ENCODE measurements at places on chromosomes 11 and 22. TPM values are rescaled to one million over a fixed set of nuclear protein-coding genes. Genes with fewer than 3 reads are reported as not detected.
A peak's percentile ranks its signal among the peaks of the same experiment; 100 is the strongest.

- no peak overlapping the region for H3K4me3 ChIP-seq
- H3K27ac ChIP-seq = no peak overlapping the region
- H3K36me3 ChIP-seq = no peaks in the 10 kb centered on the region
- H3K4me1 ChIP-seq = no peaks in the 10 kb centered on the region
- no peak for DNase-seq
- no peaks in the 10 kb centered on the region for H3K27me3 ChIP-seq
These were observed 42.4 kb upstream of the MAPK1 start for GRCh38 chr22:21909871-21910270.

The OR2AT4 gene
- not detected for total RNA-seq

- no peak for DNase-seq
- peaks cover 31% of the 10 kb centered on the region for H3K36me3 ChIP-seq
- no peaks in the 10 kb centered on the region for H3K27me3 ChIP-seq
These were observed 62.7 kb downstream of the DBX1 start for GRCh38 chr11:20097319-20098221.

DNA sequence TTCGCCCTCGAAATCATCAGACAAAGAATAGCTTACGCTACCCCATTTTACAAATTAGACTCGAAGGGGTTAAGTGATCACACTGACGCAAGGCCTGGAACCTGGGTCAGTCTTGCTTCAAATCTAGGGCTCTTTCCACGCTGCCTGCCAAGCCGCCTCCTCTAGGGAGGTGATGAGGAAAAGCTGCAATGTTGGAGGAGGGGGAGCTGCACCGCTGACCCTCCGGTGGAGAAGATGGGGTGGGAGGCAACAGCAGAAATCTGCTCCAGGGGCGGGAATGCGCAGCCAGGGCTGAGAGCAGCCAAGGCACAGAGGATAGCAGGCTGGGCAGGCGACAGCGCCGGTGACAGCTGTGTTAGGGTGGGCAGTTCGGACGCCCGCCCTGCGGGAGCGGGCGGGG is 595 bp downstream of the SYVN1 start:
- H3K27me3 ChIP-seq = no peaks in the 10 kb centered on the region
- H3K27ac ChIP-seq = no peak overlapping the region
- DNase-seq = no peak

DNA sequence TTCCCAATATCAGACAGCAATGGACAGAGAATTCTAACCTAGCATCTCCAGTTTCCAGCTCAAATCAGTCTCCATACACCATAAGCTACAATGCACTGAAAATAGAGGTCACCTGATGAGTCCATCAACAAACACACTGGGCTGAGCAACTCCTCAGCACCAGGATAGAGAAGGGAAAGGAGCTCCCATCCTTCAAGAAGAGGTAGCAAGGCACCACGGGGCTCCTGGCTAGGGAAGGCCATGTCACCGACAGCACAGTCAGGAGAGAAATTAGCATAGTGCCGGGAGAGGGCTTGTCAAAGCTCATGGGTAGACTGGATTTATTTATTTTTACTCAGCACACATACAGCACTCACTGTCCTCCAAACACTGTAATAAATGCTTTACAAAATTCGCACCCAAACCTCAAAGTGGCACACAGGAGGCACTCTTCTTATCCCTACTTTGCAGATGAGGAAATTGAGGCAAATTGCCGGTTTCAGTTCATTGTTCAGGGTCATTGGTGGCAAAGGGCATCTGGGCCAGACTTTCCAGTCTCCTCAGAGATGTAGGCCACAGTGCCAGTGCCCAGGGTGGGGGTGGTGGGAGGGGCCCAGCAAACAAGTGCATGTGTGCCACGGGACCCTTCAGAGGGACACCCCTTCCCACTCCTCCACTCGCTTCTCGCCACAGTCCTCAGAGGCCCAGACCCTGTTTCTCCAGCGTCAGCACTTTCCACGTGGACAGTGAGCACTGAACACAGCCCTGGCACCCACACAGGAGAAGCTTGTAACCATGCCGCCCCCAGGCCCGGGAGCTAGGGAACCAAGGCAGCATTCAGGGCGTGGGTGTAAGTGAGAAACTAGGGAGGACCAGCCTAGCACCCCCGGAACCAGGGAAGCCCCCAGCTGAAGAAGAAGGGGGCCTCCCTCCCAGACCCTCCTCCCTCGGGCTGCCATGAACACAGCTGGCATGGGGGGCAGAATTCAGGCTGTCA is 1417.4 kb downstream of the TBC1D22A start:
- DNase-seq = no peak
- H3K27me3 ChIP-seq = no peaks in the 10 kb centered on the region
- no peak overlapping the region for H3K27ac ChIP-seq
- no peaks in the 10 kb centered on the region for H3K4me1 ChIP-seq
- no peaks in the 10 kb centered on the region for H3K36me3 ChIP-seq

The SYCE3 gene
- total RNA-seq = not detected

The PANX3 gene
- total RNA-seq = not detected

- H3K27ac ChIP-seq = no peak overlapping the region
- no peaks in the 10 kb centered on the region for H3K4me1 ChIP-seq
- H3K4me3 ChIP-seq = peak overlapping the region; percentile 42
- no peaks in the 10 kb centered on the region for H3K36me3 ChIP-seq
These were observed 5.9 kb downstream of the LMNTD2 start for GRCh38 chr11:554428-555226.

The PKNOX2 gene
- total RNA-seq = 2.0 TPM

- no peak for DNase-seq
- no peaks in the 10 kb centered on the region for H3K4me1 ChIP-seq
- H3K27me3 ChIP-seq = no peaks in the 10 kb centered on the region
- H3K4me3 ChIP-seq = no peak overlapping the region
These were observed 5.0 kb downstream of the ZP1 start for GRCh38 chr11:60872124-60872960.

- no peak overlapping the region for H3K4me3 ChIP-seq
- no peaks in the 10 kb centered on the region for H3K36me3 ChIP-seq
- no peak for DNase-seq
- H3K27me3 ChIP-seq = no peaks in the 10 kb centered on the region
These were observed 8.6 kb downstream of the CDPF1 start for GRCh38 chr22:46241396-46242007.

- no peak for DNase-seq
- peaks cover 18% of the 10 kb centered on the region for H3K4me1 ChIP-seq
- no peak overlapping the region for H3K27ac ChIP-seq
- H3K36me3 ChIP-seq = no peaks in the 10 kb centered on the region
These were observed 19.5 kb downstream of the CDKN1C start for GRCh38 chr11:2865922-2866577.

GRCh38 chr11:111531687-111532364 is 8.7 kb upstream of the LAYN start:
- no peak for DNase-seq
- H3K36me3 ChIP-seq = no peaks in the 10 kb centered on the region
- no peak overlapping the region for H3K4me3 ChIP-seq
- no peak overlapping the region for H3K27ac ChIP-seq
- H3K4me1 ChIP-seq = peaks cover 4% of the 10 kb centered on the region
- H3K27me3 ChIP-seq = no peaks in the 10 kb centered on the region

DNA sequence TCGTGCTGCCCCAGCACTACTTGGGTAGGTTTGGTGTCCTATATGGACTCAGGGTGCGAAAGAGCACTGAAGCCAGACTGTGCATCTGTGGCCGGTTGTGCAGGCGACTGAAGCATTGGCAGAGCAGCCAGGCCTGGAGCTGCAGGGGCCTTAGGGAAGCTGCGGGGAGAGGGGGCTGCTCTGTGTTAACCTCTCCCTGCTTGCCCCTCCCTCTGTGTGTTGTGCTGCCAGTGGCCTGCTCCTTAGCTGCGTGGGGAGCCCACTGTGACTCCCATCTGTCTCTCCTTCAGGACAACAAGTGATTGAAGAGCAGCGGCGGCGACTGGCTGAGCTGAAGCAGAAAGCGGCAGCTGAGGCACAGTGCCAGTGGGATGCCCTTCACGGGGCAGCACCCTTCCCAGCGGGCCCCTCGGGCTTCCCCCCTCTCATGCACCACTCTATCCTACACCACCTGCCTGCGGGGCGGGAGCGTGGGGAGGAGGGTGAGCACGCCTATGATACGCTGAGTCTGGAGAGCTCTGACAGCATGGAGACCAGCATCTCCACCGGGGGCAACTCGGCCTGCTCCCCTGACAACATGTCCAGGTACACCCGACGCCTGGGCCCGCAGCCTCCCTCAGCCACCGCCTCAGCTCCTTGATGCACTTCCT is 34.3 kb downstream of the TREH start:
- no peak overlapping the region for H3K27ac ChIP-seq
- H3K27me3 ChIP-seq = no peaks in the 10 kb centered on the region

The SOX10 gene
- 2.7 TPM for total RNA-seq

The ACRV1 gene
- not detected for total RNA-seq

- H3K4me3 ChIP-seq = no peak overlapping the region
- no peaks in the 10 kb centered on the region for H3K27me3 ChIP-seq
- H3K4me1 ChIP-seq = peaks cover 3% of the 10 kb centered on the region
- H3K27ac ChIP-seq = no peak overlapping the region
- peak; percentile 91 for DNase-seq
These were observed 5.5 kb downstream of the YDJC start for GRCh38 chr22:21624120-21624879.

The CAPN5 gene
- total RNA-seq = 22.4 TPM

The FGF3 gene
- not detected for total RNA-seq

GRCh38 chr11:110712659-110713448 is 617 bp upstream of the ARHGAP20 start:
- H3K36me3 ChIP-seq = no peaks in the 10 kb centered on the region
- H3K27me3 ChIP-seq = peaks cover 44% of the 10 kb centered on the region
- DNase-seq = no peak
- H3K4me3 ChIP-seq = peak overlapping the region; percentile 47
- H3K4me1 ChIP-seq = peaks cover 8% of the 10 kb centered on the region
- H3K27ac ChIP-seq = no peak overlapping the region

- H3K27me3 ChIP-seq = no peaks in the 10 kb centered on the region
- no peak overlapping the region for H3K27ac ChIP-seq
- DNase-seq = no peak
- no peak overlapping the region for H3K4me3 ChIP-seq
- H3K36me3 ChIP-seq = no peaks in the 10 kb centered on the region
These were observed 537.1 kb upstream of the LRRC4C start for GRCh38 chr11:41996533-41996932.

DNA sequence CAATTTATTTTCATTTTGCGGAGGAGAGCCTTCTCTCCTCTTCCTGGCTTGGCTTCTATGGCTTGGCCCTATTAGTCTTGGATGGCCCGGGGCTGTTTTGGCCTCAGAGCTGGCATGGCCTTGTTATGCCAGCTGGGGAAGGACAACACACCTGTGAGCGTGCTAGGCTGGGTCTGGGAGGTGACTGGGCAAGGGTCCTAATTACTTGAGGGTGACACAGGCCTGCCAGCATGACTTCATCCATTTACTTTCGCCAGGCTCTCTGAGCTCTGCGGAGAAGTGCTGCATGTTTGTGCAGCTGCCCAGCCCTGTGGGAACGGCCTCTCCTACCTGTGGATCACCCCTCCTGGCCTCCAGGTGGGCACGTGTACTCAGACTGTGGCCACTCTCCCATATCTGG is 153.6 kb downstream of the SNX19 start:
- no peaks in the 10 kb centered on the region for H3K36me3 ChIP-seq
- no peaks in the 10 kb centered on the region for H3K27me3 ChIP-seq
- peaks cover 17% of the 10 kb centered on the region for H3K4me1 ChIP-seq
- H3K27ac ChIP-seq = no peak overlapping the region
- H3K4me3 ChIP-seq = no peak overlapping the region
- DNase-seq = no peak

DNA sequence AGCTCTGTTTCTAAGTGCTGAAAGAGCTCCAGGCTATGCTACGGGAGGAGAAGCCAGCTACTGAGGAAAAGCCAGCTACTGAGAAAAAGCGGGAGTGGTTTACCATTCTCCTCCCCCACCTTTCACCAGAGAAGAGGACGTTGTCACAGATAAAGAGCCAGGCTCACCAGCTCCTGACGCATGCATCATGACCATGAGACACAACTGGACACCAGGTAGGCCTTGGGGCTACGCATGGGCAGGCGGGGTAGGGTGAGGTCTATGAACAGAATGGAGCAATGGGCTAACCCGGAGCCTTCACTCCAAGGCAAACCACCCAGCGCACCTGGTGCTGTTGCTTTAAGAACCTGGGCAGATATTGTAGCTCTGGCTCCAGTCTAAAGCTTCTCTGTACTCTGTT is 1.1 kb downstream of the IL18BP start:
- DNase-seq = no peak
- H3K27ac ChIP-seq = no peak overlapping the region
- H3K27me3 ChIP-seq = no peaks in the 10 kb centered on the region
- peaks cover 23% of the 10 kb centered on the region for H3K36me3 ChIP-seq

GRCh38 chr22:49470741-49471503 is 356.8 kb downstream of the BRD1 start:
- DNase-seq = no peak
- H3K27me3 ChIP-seq = no peaks in the 10 kb centered on the region
- H3K36me3 ChIP-seq = no peaks in the 10 kb centered on the region
- H3K27ac ChIP-seq = no peak overlapping the region

GRCh38 chr22:31497148-31497938 is 1.0 kb downstream of the SFI1 start:
- no peak for DNase-seq
- H3K4me3 ChIP-seq = peak overlapping the region; percentile 76
- H3K27ac ChIP-seq = no peak overlapping the region
- no peaks in the 10 kb centered on the region for H3K4me1 ChIP-seq
- no peaks in the 10 kb centered on the region for H3K27me3 ChIP-seq
- no peaks in the 10 kb centered on the region for H3K36me3 ChIP-seq

The ZBTB44 gene
- total RNA-seq = 158 TPM

The CLDN5 gene
- total RNA-seq = 1.6 TPM

DNA sequence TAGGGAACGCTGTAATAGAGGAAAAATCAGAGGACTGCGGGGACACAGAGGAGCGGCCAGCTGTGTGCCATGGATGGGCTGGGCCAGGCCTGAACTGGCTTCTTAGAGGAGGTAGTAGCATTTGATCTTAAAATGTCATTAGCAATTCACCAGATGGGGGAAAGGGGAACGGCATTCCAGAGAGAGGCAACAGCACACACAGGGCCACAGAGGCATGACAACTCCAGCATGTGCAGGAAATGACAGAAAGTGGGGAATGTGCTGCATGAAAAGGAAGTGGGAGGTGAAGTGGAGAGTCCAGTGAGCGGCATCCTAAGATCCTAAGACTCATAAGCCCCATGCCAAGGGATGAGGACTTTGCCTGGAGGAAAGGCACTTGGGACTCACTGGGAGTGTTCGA is 69.0 kb downstream of the UBASH3B start:
- peaks cover 6% of the 10 kb centered on the region for H3K4me1 ChIP-seq
- DNase-seq = no peak
- no peak overlapping the region for H3K27ac ChIP-seq
- no peak overlapping the region for H3K4me3 ChIP-seq
- H3K27me3 ChIP-seq = no peaks in the 10 kb centered on the region
- H3K36me3 ChIP-seq = peaks cover 3% of the 10 kb centered on the region

Measured in H1 (cell line).